ENCODE measurements at places on chromosomes 13 and 19. TPM values are rescaled to one million over a fixed set of nuclear protein-coding genes. Genes with fewer than 3 reads are reported as not detected.

The ELANE gene
- total RNA-seq: not detected

The ZNF490 gene
- total RNA-seq: 11.6 TPM

The ZNF100 gene
- total RNA-seq: 3.7 TPM

The SYT3 gene
- 0.14 TPM for total RNA-seq

The MYO16 gene
- total RNA-seq: not detected

The ZNF772 gene
- total RNA-seq: 17.4 TPM

Data from smooth muscle cell of the umbilical artery (primary cell).